ENCODE measurements at places on chromosomes 1 and 21. TPM values are rescaled to one million over a fixed set of nuclear protein-coding genes. Genes with fewer than 3 reads are reported as not detected.

VHLL gene
- total RNA-seq = not detected

TCHHL1 gene
- total RNA-seq = not detected

NUDT4B gene
- 0.53 TPM for total RNA-seq

CASZ1 gene
- total RNA-seq = 6.3 TPM

CTTNBP2NL gene
- total RNA-seq = 5.9 TPM

SMIM1 gene
- total RNA-seq = 2.9 TPM

FCGR3A gene
- total RNA-seq = not detected

RGS4 gene
- not detected for total RNA-seq

HHAT gene
- total RNA-seq = 1.8 TPM

NRAS gene
- 51.7 TPM for total RNA-seq

DNA sequence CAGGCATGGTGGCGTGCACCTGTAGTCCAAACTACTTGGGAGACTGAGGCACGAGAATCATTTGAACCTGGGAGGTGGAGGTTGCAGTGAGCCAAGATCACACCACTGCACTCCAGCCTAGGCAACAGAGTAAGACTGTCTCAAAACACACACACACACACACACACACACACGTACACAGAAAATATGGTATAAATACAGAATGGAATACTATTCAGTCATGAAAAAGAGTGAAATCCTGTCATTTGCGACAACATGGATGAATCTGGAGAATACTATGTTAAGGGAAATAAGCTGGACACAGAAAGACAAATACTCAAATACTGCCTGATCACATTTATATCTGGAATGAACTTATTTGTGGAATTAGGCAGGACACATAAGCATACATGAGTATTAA is 18.4 kb downstream of the FOXD2 start:
- no peak for DNase-seq

- no peak for DNase-seq
Measured at GRCh38 chr1:233907151-233907550, 2.7 kb downstream of the SLC35F3 start.

GRCh38 chr1:153587314-153587713 is 21.7 kb upstream of the S100A2 start:
- DNase-seq = no peak

GRCh38 chr1:162229549-162229948 is 147.1 kb downstream of the SPATA46 start:
- DNase-seq = no peak

DNA sequence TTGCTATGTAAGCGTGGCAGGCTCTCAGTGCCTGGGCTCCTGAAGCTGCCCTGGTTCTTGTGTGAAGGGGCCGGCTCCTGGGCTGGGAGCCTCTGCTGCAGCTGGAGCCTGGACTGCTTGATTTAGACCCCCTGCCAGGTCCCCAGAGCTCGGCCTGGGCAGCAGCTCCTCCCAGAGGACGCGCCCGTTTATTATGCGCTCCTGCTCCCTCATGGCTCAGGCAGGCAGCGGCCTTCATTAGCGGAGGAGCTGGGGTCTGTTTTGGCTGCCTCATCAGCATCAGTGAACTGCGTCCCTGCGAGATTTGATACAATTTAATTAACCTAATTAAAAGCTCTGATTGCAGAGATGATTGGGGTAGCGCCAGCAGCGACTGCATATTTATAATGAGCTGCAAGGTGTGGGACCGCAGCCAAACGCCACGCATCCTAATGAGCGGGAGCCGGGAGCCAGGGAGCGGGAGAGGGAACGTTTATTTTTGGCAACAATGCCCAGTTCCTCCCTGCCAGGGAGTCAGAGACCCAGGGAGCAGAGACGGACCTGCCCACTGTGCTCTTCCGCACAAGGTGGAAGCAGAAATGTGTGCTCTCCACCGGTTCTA is 16.6 kb downstream of the UTP11 start:
- DNase-seq = no peak

DNA sequence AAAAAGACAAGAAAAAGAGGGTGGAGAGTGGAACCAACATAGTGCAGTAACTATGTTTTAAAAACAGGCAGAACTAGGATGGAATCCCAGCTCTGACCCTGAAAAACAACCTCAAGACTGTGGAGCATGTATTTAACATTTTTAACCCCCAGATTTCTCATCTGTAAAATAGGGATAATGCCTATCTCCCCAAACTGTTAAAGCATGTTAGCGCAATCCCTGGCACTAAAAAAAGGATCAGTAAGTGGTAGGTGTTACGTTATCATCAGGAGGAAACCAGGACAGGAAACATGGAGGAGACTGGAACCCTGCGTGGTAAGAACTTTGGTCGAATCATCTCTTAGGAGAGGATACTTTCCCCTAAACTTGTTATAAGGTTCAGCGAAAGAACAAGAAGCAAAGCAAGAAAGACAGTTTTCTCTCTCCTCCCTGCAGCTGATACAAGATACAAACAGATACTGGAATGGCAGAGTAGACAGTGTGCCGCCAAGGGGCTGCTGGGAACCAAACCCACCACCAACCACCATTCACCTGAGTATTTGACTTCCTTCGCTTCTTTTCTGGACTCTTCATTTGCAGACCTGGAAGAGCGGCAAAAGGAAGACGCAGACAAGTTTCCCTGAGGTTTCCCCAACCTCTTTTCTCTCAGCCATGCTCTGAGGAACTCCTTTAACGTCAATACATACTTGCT is 991 bp downstream of the PYGO2 start:
- DNase-seq = no peak

DNA sequence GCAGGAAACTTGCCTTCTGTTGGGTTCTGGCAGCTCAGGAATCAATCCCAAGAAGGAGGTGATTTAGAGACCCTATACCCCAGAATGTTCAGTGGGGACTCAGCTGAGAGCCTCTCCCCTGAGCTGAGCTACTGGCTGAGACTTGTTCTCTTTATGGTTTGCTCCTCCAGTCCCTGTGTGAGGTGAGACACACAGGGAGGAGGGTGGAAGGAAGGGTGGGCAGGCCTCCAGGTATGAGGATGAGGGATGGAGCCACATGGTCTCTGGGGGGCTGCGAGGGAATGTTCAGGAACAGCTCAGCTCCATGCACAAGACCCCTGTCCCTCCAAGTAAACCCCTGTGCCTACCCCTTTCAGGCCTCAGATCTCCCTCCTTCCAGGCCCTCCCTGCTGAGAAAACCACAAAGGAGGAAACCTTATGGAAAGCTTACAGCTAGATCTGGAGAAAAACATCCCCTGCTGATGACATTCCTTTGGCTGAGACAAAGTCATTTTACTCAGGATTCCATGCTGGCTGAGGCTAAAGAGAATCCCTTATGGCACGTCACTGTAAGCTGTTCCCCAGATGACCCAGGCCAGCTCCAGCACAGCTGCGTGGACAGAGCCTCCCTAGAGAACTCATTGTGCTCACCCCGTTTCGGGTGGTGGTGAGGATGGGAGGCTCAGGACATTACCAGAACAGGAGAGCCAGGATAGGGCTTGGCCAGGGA is 91.5 kb upstream of the IPO9 start:
- DNase-seq = no peak

- DNase-seq = no peak
Measured at GRCh38 chr21:45415943-45416611, 11.1 kb downstream of the COL18A1 start.

GRCh38 chr1:16085522-16085921 is 12.1 kb upstream of the FAM131C start:
- no peak for DNase-seq

DNA sequence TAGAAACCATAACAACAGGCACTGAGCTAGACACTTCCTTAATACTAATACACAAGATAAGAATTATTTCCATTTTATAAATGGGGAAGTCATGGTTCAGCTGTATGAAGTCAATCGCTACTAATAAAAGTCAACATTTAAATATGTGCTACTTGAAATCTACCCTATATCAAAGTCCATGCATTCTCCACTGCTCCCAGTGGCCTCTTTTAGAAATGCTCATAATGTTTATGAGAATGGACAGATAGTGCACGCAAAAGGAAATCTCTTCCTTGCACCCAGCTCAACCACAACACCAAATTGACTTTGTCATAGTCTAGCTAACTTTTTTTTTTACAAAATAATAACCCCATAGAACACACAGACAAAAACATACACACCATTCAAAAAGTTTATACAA is 281.7 kb upstream of the CXADR start:
- DNase-seq = no peak

- peak; percentile 21 for DNase-seq
Measured at GRCh38 chr1:51331206-51332100, 1.1 kb upstream of the TTC39A start.

- no peak for DNase-seq
Measured at GRCh38 chr21:36388096-36388495, 2.9 kb downstream of the CHAF1B start.

GRCh38 chr1:65179148-65179547 is 31.1 kb downstream of the AK4 start:
- no peak for DNase-seq

DNA sequence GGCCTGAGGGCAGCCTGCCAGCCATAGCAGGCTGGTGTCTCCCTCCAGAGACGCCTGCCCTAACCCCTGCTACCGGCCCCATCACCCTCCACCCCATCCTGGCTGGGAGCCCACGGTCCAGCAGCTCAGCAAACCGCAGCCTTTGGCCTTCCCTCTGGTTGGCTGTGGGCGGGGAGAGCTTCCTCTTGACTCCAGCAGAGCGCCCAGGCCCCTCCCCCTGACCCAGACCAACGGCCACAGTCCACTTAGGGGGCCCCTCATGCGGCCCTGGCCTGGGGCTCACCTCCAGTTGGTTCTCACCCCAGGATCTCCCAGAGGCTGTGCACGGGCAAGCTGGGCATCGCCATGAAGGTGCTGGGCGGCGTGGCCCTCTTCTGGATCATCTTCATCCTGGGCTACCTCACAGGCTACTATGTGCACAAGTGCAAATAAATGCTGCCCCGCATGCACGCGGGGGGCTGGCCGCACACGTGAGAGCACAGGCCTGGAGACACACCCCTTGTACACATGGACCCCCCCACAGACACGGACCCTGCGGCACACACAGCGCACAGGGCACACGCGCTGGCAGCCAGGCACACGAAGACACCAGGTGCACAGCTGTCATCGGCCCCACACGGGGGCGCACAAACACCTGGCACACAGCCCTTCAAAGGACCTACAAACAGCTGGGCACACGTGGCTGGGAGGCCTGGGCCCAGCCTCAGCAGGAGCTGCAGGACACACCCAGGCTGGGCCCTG is 3.1 kb downstream of the SMIM1 start:
- DNase-seq = peak; percentile 71

GRCh38 chr1:178266619-178267066 is 172.7 kb downstream of the RASAL2 start:
- no peak for DNase-seq

DNA sequence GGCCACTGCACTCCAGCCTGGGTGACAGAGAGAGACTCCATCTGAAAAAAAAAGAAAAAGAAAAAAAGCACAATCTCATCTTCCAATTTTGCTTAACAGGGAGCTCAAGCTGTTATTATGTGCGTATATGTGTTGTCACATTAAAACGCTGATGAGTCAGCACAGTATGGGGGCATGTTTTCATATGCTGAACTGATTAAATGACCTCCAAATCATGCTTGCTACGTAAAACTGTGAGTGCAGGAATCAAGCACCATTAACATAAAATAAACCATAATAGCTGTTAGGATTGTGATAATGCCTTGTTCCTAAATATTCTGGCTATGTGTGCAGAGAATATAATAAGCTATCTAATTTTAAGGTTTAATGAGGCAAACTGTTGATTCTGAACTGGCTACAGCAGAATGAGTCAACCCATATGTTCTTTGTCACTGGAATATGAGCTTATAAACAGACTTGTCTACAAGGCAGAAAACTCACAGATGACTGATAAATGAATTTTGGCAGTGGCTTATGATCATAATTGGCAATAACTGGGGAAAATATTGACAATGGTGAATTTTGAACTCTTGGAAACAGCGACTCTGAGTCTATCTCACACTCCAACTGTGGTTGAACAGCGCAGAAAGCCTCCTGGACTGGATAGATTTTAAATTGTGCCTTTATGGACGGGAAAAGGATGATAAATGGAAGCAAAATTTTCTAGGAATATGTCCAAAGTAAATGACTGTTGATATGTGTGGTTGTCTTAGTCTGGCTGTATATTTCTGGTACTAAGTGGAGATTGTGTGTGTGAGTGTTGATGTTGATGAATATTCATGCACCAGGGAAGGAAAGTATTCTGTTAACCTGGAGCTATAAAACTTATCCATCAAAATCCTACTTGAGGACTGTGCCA is 75.5 kb downstream of the VCAM1 start:
- no peak for DNase-seq

DNA sequence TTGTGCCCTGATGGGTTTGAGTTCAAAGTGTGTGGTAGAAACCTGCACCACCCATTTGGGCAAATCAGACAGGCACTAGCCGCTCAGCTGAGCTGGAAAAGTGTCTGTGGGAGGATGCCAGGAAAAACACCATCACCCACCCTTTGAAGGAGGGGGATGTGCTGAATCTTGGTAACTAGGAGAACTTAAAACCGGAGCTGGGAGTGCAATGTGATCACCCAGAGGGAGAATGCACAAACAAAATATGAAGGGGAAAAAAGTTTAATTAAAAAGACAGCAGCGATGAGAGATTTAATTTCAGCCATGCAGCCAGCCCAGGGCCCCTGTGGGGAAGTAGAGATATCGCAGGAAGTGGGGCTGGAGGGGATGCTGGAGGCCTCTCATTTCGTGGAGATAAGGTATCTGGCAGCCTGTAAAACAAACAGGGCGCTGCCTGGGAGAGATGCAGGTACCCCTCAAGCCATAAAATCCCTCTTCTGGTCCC is 86.8 kb upstream of the BCAR3 start:
- no peak for DNase-seq

DNA sequence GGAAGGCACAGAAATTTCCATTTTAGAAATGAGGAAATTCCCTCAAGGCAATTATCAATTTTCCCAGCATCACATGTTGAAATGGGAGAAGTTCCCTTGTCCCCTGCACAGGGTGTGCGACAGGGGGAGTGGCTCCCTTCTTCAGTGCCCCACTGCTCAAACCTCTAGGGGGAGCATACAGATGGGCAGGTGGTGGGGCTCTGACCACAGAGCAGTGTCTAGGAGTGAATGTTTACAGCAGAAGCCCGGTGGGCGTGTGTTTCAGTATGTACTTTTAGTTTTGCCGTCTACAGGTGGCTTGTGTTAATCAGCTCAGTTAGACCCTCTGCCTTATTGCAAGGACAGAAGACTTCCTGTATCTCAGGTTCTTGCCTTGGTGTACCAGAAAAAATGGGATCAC is 493.7 kb upstream of the PLXNA2 start:
- no peak for DNase-seq

DNA sequence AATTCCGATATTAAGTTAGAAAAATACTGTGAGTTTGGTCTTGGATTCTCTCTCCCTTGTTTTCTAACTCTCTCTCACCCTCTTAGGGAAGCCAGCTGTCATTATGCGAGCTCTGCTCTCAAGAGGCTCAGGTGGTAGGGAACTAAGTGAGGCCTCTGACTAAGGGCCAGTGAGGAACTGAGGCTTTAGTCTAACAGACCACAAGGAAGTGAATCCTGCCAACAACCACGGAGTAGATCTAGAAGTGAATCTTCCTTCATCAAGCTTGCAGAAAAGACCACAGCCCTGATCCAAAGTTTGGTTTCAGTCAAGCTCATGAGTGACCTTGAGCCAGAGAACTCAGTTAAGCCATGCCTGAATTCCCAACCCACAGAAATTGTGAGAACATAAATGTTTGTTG is 180.1 kb upstream of the PRMT6 start:
- no peak for DNase-seq
